Bone marrow (tissue), 2 donors: ENCODE measurements at places on chromosomes 3 and 15.

- no peak for DNase-seq
Measured at GRCh38 chr15:81268881-81269601, 54.9 kb downstream of the STARD5 start.

DNA sequence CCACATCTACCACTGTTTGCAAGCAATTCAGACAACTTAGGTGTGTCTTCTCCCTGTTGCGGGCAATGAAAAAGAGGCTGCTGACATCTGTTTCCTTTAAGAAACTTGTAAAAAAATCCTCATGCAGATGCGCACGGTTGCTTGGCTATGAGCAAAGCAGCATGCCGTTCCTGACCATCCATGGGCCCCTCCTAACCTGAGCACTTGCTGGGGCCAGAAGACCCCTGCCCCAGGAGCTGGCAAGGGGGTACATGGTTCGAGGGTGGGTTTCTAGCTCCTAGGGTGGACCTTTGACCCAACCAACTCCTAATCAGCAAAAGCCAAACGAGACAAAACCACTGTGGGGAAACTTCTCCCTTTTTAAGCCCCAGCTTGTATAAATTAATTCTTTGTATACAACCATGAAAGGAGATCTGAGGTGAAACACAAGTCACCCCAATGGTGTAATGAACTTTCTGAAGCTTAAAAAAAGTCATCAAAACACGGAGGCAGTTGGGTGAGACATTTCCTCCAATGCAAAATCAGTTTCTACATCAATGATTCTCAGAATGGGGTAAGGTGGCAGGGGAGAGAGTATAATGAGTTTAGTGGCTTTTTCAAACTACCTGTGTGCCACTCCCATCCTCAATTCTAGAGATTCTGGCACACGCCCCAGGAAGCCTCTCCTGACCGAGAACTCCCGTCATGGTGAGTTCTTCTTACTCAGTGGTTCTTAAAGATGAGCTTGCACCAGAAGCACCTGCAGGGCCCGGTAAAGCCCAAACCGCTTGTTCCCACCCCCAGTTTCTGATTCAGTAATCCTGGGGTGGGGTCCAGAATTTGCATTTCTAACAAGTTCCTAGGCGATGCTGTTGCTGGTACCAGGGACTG is 44.1 kb downstream of the CPN2 start:
- peak; percentile 69 for DNase-seq

GRCh38 chr15:65197337-65197645 is 12.1 kb upstream of the CLPX start:
- DNase-seq = no peak

DNA sequence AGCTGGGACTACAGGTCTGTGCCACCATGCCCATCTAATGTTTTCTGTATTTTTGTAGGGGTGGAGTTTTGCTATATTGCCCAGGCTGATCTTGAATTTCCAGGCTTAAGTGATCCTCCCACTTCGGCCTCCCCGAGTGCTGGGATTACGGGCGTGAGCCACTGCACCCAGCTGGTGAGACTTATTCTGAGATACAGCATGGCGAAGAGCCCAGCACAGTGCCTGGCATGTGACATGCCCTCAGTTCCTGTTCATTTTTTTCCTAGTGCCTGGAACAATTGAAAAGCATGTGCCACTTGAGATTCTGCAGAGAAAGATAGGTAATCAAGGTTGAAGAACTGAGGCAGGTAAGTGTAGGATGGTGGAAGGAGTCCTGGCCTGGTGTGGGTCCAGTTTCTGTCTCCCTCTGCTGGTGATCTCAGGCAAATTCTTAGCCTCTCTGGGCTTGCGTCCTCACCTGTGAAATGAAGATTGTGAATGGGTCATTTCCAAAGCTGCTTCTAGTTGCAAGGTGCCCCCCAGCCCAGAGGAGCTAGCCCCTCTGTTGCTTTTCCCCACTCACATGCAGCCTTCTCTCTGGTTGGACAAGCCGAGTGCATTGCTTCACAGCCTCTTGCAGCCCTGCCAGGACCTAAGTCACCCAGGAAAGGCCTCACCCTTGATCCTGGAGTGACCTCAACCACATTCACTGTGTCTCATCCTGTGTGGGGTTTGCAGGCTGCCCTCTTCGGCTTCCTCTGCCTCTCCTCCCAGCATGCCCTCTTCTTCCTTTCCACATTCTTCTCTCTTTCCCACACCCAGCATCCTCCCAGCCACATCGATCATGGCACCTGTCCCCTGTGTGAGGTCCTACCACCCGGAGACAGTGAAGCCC is 4.3 kb upstream of the RHCG start:
- DNase-seq = no peak

GRCh38 chr3:170531657-170532335 is 54.1 kb downstream of the SLC7A14 start:
- DNase-seq = no peak

- no peak for DNase-seq
Measured at GRCh38 chr15:68630211-68630555, 51.4 kb downstream of the CORO2B start.

DNA sequence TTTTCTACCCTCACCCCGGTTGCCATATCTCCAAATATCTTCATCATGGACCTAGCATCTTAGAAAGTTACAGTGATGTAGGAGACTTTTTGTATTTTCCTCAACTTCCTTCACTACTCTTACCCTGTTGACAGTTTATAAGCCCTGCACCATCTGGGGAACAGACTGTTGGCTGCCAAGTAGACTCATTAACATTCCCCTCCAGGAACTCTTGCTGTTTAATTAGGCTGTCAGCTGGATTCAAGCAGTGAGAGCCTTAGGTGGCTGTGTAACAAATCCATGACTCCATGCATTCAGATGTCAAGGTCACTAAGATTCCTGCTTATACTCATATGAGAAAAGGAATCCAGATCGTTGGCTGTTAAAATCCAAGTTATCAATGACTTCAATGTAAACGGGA is 198.3 kb downstream of the NAALADL2 start:
- DNase-seq = no peak

DNA sequence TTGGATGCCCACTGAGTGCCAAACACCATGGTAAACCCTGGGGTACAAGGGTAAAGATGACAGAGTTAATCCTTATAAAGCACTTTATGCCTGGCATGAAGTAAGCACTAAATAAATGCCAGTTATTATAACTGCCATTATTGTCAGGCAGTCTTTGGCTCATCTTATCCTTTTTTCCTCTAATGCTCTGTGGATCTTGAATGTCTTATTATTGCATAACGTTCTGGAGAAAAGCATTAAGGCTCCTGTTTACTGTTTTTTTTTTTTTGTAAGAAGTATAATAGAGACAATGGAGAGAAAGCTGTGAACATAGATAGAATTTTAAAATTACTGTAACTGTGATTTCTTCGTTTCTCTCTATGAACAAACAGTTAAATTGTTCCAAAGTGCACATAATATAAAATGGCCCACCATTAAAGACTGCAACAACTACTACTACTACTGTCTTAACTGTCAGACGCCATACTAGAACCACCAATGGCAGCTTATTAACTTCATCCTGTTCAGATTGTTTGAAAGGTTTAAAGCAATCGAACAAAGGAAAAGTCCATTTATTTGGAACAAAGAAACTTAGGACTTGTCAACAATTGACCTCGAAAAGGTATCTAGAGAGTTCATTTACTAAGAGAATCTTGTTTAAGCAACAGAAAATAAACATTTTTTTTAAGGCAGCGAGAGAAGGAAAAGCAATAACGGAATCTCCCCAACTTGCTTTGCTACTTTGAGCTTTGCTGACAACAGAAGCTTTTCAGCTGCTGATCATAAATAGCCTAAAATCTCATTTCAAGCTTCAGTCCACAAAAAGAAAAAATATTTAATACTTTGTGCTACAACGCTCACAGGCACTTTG is 520.7 kb downstream of the ROBO1 start:
- DNase-seq = no peak

DNA sequence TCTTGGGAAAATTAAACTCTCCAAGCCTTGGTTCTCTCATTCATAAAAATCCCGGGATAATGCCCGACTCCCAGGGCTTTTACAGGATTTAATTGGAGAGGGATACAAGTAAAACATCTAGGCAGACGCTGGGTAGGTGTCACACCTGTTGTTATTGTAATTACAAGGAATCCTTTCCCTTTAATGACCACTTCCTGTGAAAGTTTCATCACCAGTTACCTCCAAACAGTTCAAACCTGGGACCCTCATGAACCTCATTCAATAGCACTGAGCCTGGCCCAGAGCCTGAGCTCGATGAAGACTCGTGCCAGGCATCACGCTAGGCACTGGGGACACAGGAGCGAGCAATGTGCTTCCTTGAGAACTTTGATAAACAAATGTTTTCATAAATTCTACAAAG is 2.1 kb upstream of the RYK start:
- no peak for DNase-seq

DNA sequence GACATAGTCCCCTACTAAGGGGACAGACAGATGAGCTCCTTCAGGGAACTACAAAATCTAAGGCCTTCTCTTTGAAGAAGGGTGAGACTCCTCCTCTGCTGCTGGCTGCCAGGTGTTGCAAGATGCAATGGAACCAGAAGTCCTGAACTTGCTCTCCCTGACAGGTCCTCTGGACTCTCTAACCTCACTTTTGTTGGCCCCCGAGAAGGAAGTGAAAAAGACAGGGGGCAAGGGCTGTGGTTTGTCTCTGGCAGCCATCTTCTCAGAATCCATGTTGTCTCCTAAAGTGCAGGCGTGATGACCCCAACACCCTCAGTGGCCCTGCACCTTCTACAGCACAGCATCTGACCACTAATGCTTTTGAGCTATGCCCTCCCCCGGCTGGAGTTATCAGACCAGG is 292.5 kb downstream of the CHST2 start:
- no peak for DNase-seq

DNA sequence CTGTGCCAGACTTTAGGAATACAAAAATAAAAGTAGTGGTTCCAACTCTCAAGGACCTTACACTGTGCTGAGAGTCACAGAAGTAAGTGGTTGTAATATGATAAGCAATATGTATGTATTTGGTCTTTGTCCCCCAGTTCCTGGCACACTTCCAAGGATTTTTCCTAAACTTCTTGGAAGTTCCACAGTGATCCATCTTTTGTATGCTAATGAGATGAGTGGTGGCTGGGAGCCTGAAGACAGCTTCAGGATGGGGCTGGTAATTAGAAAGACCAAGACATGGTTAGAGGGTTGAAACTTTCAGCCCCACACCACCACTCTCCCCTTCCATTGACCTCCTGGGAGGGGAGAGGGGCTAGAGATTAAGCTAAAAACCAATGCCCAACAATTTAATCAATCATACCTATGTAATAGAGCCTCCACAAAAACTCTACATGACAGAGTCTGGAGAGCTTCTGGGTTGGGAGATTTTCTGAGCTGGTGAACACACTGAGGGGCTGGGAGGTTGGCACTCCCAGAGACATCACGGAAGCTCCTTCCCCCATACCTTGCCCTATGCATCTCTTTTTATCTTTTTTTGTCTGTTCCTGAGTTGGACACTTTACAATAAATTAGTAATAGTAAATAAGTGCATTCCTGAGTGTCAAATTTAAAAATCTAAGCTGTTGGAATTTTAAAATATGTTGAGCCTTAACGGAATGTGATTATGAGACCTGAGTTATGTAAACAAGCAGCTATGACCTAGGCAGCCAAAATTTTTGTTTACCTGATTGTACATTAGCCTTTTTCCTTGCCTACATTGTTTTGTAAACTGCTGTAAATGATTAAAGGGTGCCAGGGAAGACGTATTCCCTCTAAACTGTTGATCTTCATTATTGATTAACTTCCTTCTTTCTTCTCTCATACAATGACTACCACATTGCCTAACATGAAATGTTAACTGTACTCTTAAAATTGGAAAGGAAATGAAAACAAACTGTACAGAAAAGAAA is 24.3 kb downstream of the CD200R1L start:
- no peak for DNase-seq

- DNase-seq = no peak
Measured at GRCh38 chr3:77917225-77917624, 877.3 kb downstream of the ROBO2 start.

DNA sequence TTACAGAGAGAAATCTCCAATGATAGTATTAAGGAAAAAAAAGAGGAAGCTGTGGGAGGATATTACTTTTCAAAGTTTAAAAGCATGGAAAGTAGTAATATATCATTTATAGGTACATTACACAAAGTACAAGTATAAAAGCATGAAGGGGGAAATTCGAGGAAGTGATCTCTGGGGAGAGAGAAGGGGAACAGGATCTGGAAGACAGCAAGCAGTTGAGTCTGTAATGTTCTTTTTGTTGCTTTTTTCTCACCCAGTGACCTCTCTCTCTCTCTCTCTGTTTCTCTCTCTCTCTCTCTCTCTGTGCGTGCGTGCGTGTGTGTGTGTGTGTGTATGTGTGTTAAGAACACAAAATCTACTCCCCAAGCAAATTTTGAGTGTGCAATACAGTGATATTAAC is 10.2 kb downstream of the C3orf20 start:
- no peak for DNase-seq

DNA sequence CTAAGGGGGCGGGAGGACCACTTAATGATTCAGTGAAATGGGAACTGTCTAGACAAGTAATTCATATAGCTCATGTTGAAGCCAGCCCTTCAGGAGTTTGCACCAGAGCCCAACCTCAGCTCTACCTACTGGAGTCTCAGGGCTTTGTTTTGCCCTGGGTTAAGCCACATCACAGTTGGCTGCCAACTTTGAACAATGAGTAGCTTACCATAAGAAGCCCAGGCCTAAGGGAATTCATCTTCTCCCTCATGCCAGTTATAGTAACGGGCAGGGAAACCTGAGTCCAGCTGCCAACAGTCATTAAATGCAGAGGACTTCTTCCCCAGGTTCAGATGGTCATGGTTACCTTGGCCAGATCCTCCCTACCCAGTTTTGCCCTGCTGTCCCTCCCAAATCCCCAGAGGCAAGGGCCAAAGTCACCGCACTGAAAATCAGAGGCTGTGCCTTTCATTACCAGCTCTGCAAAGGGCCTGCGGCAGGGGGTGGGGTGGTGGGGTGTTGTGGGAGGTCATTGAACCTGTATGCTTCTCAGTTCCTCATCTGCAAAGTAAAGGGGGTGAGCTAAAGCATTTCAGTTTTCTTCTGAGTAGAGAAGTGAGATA is 302.2 kb upstream of the NR2E3 start:
- no peak for DNase-seq

- DNase-seq = no peak
Measured at GRCh38 chr15:29382862-29383261, 113.2 kb upstream of the NSMCE3 start.

DNA sequence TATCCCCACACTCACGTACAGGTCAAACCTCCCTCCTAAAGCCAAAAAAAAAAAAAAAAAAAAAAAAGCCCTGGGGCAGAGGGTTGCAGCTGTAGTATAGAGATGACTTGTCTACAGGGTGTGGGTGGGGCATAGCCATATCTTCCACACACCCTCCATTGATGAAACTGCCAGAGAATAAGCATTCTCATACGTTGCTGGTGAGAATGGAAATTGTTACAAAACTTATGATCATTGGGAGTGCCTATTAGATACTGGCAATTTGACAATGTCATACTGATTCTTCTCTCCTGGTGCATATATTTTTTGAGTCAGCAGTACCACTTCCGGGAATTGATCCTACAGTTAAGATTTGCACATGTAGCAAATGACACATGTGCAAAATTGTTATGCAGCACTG is 11.0 kb upstream of the CTNNB1 start:
- DNase-seq = no peak

- DNase-seq = no peak
Measured at GRCh38 chr15:55708720-55709119, 34.2 kb downstream of the PRTG start.

GRCh38 chr3:47313341-47314055 is 30.8 kb downstream of the KLHL18 start:
- no peak for DNase-seq
